ENCODE measurements at places on chromosomes 5 and 9. TPM values are rescaled to one million over a fixed set of nuclear protein-coding genes. Genes with fewer than 3 reads are reported as not detected.

Gene GARIN3
- not detected for total RNA-seq

Gene CDK5RAP2
- total RNA-seq: 31.6 TPM

Gene SLC45A2
- not detected for total RNA-seq

Gene PARP8
- 10.3 TPM for total RNA-seq

Gene OR1Q1
- total RNA-seq: not detected

Gene C5orf58
- not detected for total RNA-seq

Gene FAM153A
- total RNA-seq: 3.1 TPM

Gene GPR150
- not detected for total RNA-seq

Gene ADGRD2
- total RNA-seq: 0.08 TPM

Gene TGFBI
- 13.4 TPM for total RNA-seq

Gene STKLD1
- 0.40 TPM for total RNA-seq

- no peak for ATAC-seq
These were observed 230.7 kb downstream of the ASTN2 start for GRCh38 chr9:117184173-117184572.

DNA sequence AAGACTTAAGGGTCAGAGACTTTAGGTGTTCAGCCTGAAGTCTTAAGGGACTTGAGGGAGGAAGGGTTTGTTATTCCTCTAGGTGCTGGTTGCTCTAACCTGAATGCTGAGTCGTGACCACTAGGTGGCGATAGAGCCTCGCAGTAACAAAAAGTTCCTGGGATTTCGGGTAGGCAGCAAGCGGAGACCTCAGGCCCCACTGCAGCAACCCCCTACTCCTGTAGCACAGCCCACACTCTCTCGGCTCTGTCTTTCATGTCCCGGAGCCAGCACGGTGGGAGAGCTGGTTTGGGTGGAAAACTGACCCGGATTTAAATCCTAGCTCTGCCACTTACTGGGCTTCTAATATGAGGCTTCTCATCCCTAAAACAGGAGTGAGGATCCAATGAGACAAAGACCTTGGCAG, 100.3 kb upstream of the PANK3 start:
- ATAC-seq: peak; percentile 45

- ATAC-seq: no peak
These were observed 397.8 kb downstream of the GADD45G start for GRCh38 chr9:90002397-90003271.

- no peak for ATAC-seq
These were observed 1.8 kb upstream of the ADAMTS13 start for GRCh38 chr9:133420392-133420827.

- no peak for ATAC-seq
These were observed 257.8 kb upstream of the TARS1 start for GRCh38 chr5:33182986-33183385.

GRCh38 chr5:90446961-90447360, 27.6 kb downstream of the MBLAC2 start:
- ATAC-seq: no peak

DNA sequence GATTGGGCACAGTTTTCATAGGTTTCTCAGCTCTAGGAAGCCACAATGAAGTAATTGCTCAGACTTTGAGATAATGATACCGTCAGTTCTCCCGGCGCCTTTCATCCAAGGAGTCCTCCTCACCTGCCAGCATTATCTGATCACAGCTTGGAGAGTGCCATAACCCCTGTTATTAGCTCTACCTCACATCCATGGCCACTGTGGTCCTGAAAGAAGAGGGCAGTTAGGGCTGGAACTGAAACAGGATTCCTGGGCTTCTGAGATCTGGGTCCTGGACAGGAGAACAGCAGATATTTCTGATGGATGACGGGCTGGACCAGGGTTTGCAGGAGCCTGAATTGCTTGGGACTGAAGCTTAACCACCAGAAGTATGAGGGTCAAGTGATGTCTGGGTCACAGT, 13.5 kb downstream of the RGS3 start:
- no peak for ATAC-seq

DNA sequence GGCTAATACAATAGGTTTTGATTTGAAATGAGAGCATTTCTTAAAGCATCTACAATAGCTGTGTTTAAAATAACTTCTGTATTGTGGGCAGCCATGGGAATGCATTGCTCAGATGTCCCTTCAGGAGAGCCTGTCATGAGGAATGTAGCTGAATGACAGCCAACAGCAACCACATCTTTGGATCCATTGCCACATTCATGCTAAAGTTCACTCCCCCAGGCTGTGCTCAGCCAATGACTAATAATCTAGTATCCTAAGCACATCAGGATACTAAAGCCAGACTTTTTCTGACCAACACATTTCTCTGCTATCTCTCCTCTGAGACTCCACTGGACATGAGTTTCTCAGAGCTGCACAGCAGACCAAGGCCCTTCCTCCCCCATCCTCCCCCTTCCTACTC, 45.5 kb downstream of the HTR1A start:
- ATAC-seq: no peak

- no peak for ATAC-seq
These were observed 400.5 kb downstream of the SPOCK1 start for GRCh38 chr5:137098663-137099062.

- no peak for ATAC-seq
These were observed 95.6 kb downstream of the GNAQ start for GRCh38 chr9:77935974-77936373.

GRCh38 chr5:41408676-41409443, 101.5 kb downstream of the PLCXD3 start:
- ATAC-seq: no peak

- ATAC-seq: no peak
These were observed 190.3 kb downstream of the MELK start for GRCh38 chr9:36762958-36763357.

DNA sequence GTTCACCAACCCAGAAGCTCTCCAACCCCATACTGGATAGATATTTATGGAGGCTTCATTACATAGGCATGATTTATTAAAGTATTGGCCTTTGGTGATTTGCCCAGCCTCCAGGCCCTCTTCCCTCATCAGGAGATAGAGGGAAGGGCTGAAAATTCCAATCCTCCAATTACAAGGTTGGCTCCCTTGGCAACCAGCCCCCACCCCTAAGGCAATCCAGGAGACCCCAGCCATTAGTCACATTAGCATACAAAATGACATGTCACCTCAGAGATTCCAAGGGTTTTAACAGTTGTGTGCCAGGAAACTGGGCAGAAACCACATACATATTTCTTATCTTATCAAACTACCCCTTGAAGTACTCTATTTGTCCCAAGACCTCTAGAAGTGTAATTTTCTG, 210.0 kb downstream of the HINT1 start:
- no peak for ATAC-seq

- no peak for ATAC-seq
These were observed 47.3 kb downstream of the WNK2 start for GRCh38 chr9:93231121-93231694.

GRCh38 chr9:128142596-128142995, 6.7 kb upstream of the LCN2 start:
- no peak for ATAC-seq

- no peak for ATAC-seq
These were observed 152.2 kb downstream of the GADD45G start for GRCh38 chr9:89756891-89757537.

DNA sequence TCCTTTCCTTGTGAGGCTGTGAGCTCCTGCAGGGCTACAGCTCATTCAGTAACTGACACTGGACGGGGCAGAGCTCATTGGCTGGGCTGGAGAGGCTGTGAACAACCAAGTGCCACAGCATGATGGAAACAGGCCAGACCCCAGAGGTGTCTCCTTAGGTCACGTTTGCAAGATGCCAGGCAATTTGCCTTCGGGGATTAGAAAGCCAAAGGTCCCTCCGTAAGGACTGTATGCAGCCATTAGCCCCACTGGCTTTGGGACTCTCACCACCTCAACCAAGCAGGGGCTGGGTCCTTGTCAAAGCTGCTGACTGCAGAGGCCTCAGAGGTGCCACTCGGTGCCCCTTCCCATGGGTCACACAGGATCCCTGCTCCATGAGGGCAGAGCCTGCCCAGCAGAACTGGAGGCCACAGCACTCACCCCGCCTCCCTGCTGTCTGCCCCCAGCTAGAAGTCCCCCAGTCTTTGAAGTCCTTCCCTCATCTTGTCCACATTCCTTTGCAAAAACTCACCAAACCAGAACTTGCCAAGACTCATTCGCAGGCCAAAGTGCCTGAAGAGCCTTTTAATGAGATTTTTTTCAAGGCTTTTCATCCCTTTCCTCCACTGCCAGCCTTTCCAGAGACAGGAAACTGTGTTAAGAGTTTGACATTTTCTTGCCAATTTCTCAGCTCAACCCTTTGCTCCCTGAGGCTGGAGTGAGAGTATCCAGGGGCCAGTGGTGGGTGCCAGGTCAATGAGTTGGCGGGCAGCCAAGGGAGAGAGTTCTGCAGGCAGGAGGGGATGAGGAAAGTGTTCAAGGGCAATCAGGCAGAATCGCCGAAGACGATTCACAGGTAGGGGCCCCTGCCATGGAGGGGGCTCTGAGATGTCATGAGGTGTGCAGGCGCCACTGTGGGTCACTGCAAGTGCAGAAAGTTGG, 39.7 kb upstream of the SLC25A51 start:
- ATAC-seq: no peak

- no peak for ATAC-seq
These were observed 152.9 kb upstream of the ANKRD55 start for GRCh38 chr5:56386046-56386445.

GRCh38 chr5:13574574-13574973, 369.9 kb downstream of the DNAH5 start:
- no peak for ATAC-seq

DNA sequence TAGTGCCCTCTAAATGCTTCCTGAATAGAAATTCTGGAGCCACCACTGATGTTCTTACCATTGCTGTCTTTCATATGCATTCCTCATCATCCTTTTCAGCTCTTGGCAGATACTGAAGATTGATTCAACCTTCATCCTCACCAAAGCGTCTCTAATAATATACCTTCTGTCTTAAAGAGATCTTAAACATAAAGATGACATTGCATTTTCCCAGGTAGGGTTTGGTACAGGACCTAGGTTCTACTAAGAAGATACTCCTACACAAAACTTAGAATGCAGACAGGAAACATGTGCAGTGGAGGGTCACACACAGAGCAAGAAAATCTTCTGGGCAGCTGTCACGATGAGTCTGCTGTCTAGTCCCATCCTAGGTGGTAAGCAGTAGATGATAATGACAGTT, 41.0 kb upstream of the RPS23 start:
- ATAC-seq: no peak

DNA sequence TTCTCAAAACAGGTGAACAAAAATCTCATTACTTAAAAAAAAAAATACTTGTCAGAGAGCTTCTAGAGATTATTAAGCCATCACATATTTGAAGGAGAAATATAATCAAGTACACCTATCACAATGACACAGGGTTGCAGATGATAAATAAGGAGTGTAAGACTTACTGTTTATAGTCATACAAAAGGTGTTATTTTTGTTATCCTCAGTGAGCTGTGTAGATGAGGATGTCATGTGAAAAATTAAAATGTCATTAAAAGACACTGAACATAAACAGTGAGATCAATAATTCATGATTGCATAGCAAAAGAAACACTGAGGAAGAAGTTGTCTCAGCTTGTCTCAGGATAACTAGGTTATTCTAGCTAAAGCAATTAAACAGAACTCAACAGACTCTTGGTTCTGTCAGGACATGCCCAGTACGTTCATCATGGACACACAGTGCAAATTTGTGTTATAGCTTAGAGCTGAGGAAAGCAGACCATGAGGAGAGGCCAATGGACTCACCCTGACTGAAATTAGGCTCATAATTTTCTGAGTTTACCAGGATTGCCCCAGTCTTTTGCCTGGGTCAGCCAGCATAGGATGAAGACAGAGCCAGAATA, 1162.6 kb upstream of the C9orf72 start:
- peak; percentile 48 for ATAC-seq

- no peak for ATAC-seq
These were observed 100.9 kb upstream of the TBC1D2 start for GRCh38 chr9:98356326-98356725.

- no peak for ATAC-seq
These were observed 21.4 kb downstream of the SEMA4D start for GRCh38 chr9:89476546-89476945.

GRCh38 chr5:91162534-91163381, 220.4 kb downstream of the ARRDC3 start:
- peak; percentile 99 for ATAC-seq

GRCh38 chr9:36017278-36017677, 19.4 kb upstream of the RECK start:
- ATAC-seq: no peak

DNA sequence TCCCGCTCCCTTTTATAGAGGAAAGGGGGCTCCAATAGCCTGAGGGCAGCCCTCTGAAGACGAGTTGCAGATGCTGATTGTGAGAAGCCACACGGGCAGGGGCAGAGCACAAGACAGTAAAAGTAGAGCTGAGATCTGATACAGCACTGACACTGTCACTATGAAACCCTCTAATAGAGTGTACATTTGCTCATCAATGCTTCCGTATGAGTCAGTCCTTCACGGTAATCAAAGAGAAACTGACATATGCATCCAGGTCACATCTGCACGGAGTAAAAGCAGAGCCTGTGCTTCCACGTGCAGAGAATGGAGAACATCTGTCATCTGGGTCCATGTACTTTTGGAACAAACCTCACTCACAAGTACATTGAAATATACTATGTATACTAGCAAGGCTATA, 60.6 kb upstream of the TMEM215 start:
- ATAC-seq: no peak

- ATAC-seq: no peak
These were observed 347.6 kb downstream of the GADD45G start for GRCh38 chr9:89952401-89952800.

DNA sequence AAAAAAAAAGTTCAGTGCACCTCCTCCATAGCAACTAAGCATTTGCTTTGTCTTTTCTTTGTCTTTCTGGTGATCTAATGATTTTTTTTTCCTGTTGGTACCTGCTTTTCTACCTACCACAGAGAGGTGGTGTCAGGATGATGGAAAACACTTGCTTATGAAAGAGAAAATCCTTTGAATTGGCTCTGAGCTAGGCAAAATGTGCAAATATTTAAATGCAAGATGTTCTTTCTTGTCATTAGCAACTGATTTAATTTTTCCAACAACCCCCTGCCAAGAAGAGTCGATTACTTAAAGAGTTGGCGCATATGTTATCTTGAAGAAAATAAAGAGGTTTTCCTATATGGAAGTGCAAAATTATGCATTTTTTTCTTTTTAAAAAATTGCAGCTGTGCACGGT, 37.7 kb downstream of the TNC start:
- peak; percentile 28 for ATAC-seq

DNA sequence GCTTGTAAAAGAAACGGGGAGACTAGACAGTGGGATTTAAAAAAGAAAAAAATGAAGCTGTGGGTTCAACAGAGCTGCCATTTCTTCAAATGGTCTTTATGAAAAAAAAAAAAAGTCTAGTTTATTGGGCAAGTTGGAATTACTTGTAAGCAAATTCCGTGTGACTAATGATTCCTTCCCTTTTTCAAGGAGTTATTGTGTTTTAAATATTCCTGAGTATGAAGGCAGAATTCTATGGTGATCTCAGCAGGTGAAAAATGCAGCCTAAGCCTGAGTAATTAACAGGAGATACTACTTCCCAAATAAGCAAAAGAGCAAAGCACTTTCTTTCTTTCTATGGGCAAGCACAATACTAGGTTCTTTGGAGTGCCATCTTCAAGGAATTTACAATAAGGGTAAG, 481.9 kb downstream of the ZNF608 start:
- ATAC-seq: no peak

- no peak for ATAC-seq
These were observed 259.5 kb downstream of the NR3C1 start for GRCh38 chr5:143143973-143144372.

GRCh38 chr5:10534561-10535530, 29.0 kb upstream of the ANKRD33B start:
- no peak for ATAC-seq

- no peak for ATAC-seq
These were observed 101.1 kb downstream of the PSD2 start for GRCh38 chr5:139896718-139897117.

Measured in esophagus mucosa (tissue), 1 donor.